ENCODE measurements at places on chromosomes 13 and 19. TPM values are rescaled to one million over a fixed set of nuclear protein-coding genes. Genes with fewer than 3 reads are reported as not detected.

- no peaks in the 10 kb centered on the region for H3K4me1 ChIP-seq
- no peak for DNase-seq
- H3K4me3 ChIP-seq = no peak overlapping the region
- H3K36me3 ChIP-seq = no peaks in the 10 kb centered on the region
- H3K27ac ChIP-seq = no peak overlapping the region
- peaks cover 7% of the 10 kb centered on the region for H3K27me3 ChIP-seq
These were observed 41.1 kb upstream of the GTF3A start for GRCh38 chr13:27383104-27383921.

DNA sequence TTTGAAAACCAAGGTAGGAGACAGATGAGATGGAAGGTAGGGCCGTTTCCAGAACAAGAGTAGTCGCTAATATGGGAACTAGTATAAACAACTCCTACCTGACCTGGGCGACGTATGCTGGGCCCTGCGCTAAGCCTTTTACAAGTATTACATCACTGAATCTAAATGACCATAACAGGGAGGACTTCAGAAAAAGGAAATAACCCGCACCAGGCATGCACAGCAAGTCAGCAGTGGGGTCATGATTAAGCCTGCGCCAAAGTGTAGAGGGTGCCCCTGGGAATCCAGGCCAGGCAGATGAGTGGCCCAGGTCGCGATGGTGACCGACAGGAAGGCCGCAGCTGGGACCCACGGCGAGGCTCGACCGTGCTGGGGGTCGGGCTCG, 613 bp downstream of the ATP13A1 start:
- peaks cover 24% of the 10 kb centered on the region for H3K4me1 ChIP-seq
- H3K4me3 ChIP-seq = peak overlapping the region; percentile 89
- H3K36me3 ChIP-seq = peaks cover 15% of the 10 kb centered on the region
- H3K27ac ChIP-seq = peak overlapping the region; percentile 86

- H3K36me3 ChIP-seq = no peaks in the 10 kb centered on the region
- no peak for DNase-seq
- no peak overlapping the region for H3K27ac ChIP-seq
- H3K4me3 ChIP-seq = no peak overlapping the region
These were observed 17.7 kb upstream of the PLAUR start for GRCh38 chr19:43687660-43687997.

DNA sequence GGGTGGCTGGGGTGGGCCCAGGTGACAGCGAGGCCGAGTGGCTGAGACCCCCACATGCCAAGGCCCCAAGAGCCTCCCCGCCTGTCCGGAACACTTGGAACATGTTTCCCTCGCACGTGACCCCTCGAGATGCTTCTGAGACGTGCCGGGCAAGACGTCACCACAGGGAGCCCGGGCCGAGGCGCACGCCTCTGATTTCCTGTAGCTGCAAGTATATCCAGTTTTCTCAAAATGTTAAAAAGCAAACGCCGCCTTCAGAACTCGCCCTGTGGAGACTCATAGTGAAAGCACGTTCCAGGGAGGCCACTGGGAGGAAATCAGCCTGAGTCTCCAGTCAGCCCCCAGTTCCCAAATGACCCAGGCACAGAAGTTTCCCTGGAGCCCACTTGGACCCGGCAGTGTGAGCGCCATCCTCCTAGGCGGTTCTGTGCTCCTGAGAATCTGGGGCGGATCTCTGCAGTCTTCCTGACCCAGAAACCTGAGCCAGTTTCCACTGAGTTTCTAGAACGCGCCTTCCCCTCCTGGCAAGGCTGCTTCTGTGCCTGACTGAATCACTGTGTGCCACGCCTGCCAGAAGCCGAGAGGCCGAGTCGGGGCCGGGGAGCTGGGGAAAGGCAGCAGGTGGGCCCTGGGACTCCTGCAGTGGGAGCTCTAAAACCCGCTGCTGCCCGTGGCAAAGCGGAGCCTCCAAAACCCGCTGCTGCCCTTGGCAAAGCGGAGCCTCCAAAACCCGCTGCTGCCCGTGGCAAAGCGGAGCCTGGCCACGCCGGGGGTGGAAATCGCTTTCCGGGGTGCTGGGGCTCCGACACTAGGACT, 179.3 kb downstream of the KDM4B start:
- H3K4me1 ChIP-seq = no peaks in the 10 kb centered on the region
- no peak overlapping the region for H3K4me3 ChIP-seq
- H3K36me3 ChIP-seq = peaks cover 10% of the 10 kb centered on the region

GRCh38 chr19:17324357-17325114, 10.1 kb downstream of the ANO8 start:
- H3K36me3 ChIP-seq = no peaks in the 10 kb centered on the region
- H3K27ac ChIP-seq = no peak overlapping the region
- no peak overlapping the region for H3K4me3 ChIP-seq
- peaks cover 9% of the 10 kb centered on the region for H3K27me3 ChIP-seq

GRCh38 chr19:19076476-19076875, 12.7 kb downstream of the SLC25A42 start:
- no peak for DNase-seq
- H3K4me3 ChIP-seq = no peak overlapping the region
- H3K27ac ChIP-seq = no peak overlapping the region
- H3K27me3 ChIP-seq = no peaks in the 10 kb centered on the region

DNA sequence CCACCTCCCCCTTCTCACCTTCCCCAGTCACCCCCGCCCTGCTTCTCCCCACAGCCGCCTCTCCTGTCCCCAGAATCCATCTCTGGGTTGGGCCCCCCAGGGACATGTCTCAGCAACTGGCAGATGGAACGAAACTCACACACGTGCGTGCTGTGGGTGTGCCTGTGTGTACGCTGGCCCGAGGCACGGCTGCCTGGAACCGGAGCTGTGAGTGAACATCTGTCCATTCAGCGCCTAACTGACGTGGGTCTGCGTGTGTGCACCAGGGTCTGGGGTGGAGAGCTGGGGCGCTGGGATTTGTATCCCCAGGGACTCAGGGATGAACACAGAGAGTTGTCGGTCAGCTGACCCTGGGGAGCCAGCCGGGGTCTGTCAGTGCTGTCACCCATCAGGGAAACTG, 752 bp upstream of the HAS1 start:
- H3K36me3 ChIP-seq = no peaks in the 10 kb centered on the region
- no peak for DNase-seq
- H3K27ac ChIP-seq = no peak overlapping the region
- peaks cover 59% of the 10 kb centered on the region for H3K27me3 ChIP-seq
- H3K4me3 ChIP-seq = no peak overlapping the region
- no peaks in the 10 kb centered on the region for H3K4me1 ChIP-seq

DNA sequence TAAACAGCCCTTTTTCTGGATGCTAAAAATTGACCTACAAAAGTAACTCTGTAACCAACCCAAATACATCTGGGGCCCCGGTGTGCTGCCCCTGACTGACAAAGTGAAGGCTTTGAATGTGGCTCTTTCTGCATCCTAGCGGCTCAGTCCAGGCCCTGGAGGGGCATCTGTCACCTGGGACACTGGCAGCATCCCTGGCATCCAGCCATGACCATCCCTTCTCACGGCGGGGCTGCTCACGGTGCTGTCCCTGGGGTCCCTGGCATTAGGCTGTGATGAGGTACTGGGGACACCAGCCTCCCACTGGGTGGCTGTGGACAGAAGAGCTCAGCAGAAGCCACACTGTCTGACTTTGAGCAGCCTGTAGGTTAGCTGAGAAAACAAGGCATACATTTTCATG, 34.3 kb downstream of the BICRA start:
- no peaks in the 10 kb centered on the region for H3K36me3 ChIP-seq
- H3K27ac ChIP-seq = no peak overlapping the region
- no peak for DNase-seq
- H3K27me3 ChIP-seq = no peaks in the 10 kb centered on the region
- no peak overlapping the region for H3K4me3 ChIP-seq

DNA sequence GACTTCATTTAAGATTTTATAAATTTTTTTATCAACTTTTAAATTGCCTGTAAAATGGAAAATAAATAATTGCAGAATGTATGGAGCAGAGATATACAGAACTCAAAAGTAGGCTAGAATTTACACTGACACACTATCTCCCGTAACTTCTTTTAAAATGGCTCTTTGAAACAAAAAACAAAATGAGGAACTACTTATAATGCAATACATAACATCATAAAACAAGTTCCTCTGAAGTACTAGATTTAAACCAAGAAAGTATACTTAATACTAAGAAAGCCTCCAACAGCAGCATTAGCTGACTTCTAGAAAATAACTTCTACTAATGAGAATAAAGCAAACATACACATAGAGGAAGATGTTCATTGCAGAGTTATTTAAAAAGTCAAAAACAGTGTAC, 17.0 kb downstream of the RBM26 start:
- peaks cover 8% of the 10 kb centered on the region for H3K4me1 ChIP-seq
- H3K27ac ChIP-seq = no peak overlapping the region
- H3K4me3 ChIP-seq = no peak overlapping the region
- H3K36me3 ChIP-seq = no peaks in the 10 kb centered on the region
- no peaks in the 10 kb centered on the region for H3K27me3 ChIP-seq
- no peak for DNase-seq

GRCh38 chr19:2808129-2808941, 11.3 kb upstream of the ZNF554 start:
- no peak overlapping the region for H3K27ac ChIP-seq
- no peak overlapping the region for H3K4me3 ChIP-seq
- no peaks in the 10 kb centered on the region for H3K4me1 ChIP-seq
- no peaks in the 10 kb centered on the region for H3K27me3 ChIP-seq
- no peak for DNase-seq

Gene RUBCNL
- 27.2 TPM for total RNA-seq

Gene TYROBP
- 25.6 TPM for total RNA-seq

Gene ZNF793
- total RNA-seq = 5.6 TPM

Gene NFKBIB
- 26.5 TPM for total RNA-seq

Gene ERICH4
- total RNA-seq = not detected

Gene ACP7
- total RNA-seq = not detected

All from transverse colon (tissue), 4 donors.